ENCODE measurements at places on chromosomes 11 and 22.
A peak's percentile ranks its signal among the peaks of the same experiment; 100 is the strongest.

DNA sequence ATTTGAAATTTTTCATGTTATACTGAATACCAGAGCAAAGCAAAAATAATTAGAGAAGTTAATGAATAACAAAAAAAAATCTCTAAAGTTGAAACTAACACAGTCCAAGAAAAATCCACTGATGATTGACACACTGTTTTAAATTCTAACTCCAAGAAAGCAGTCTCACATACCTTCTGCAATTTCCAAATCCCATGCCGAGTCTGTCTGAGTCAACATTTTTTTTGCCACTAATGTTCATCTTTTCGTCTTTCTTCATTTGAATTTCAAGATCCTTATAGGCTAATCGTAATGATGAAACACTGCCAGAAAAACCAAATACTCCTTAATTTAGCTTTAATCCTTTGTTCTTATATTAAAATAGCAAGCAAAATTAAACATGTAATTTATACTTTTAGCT, 39.5 kb downstream of the ARFGAP3 start:
- peaks cover 6% of the 10 kb centered on the region for H3K36me3 ChIP-seq
- H3K27ac ChIP-seq: no peak overlapping the region
- no peak overlapping the region for H3K4me3 ChIP-seq
- H3K27me3 ChIP-seq: no peaks in the 10 kb centered on the region

- H3K36me3 ChIP-seq: no peaks in the 10 kb centered on the region
- DNase-seq: peak; percentile 80
- H3K27ac ChIP-seq: peak overlapping the region; percentile 61
- H3K4me3 ChIP-seq: peak overlapping the region; percentile 73
- peaks cover 17% of the 10 kb centered on the region for H3K4me1 ChIP-seq
- H3K27me3 ChIP-seq: no peaks in the 10 kb centered on the region
Measured at GRCh38 chr22:30634471-30635233, 929 bp upstream of the SLC35E4 start.

- H3K4me3 ChIP-seq: no peak overlapping the region
- no peaks in the 10 kb centered on the region for H3K36me3 ChIP-seq
- no peaks in the 10 kb centered on the region for H3K27me3 ChIP-seq
- H3K27ac ChIP-seq: no peak overlapping the region
- no peaks in the 10 kb centered on the region for H3K4me1 ChIP-seq
- DNase-seq: no peak
Measured at GRCh38 chr11:66815646-66816045, 27.6 kb upstream of the RCE1 start.

GRCh38 chr11:925158-925495, 543 bp upstream of the AP2A2 start:
- H3K27ac ChIP-seq: no peak overlapping the region
- H3K27me3 ChIP-seq: no peaks in the 10 kb centered on the region
- peak overlapping the region; percentile 33 for H3K4me3 ChIP-seq
- peaks cover 13% of the 10 kb centered on the region for H3K4me1 ChIP-seq

GRCh38 chr11:123006860-123007542, 25.4 kb upstream of the BSX start:
- H3K27ac ChIP-seq: no peak overlapping the region
- H3K27me3 ChIP-seq: no peaks in the 10 kb centered on the region
- no peaks in the 10 kb centered on the region for H3K36me3 ChIP-seq
- H3K4me3 ChIP-seq: no peak overlapping the region
- peaks cover 2% of the 10 kb centered on the region for H3K4me1 ChIP-seq
- no peak for DNase-seq

GRCh38 chr11:60164550-60165075, 18.3 kb downstream of the MS4A6A start:
- H3K4me3 ChIP-seq: no peak overlapping the region
- DNase-seq: no peak
- H3K36me3 ChIP-seq: no peaks in the 10 kb centered on the region
- no peak overlapping the region for H3K27ac ChIP-seq
- no peaks in the 10 kb centered on the region for H3K4me1 ChIP-seq

Measured in neuronal stem cell (in vitro differentiated cells).